SJCRH30 (cell line): ENCODE measurements at places on chromosomes 4 and X. TPM values are rescaled to one million over a fixed set of nuclear protein-coding genes. Genes with fewer than 3 reads are reported as not detected.
A peak's percentile ranks its signal among the peaks of the same experiment; 100 is the strongest.

Gene TCP11X2
- not detected in 2 replicates for total RNA-seq

Gene UCP1
- not detected in 2 replicates for total RNA-seq

Gene RHOXF2
- not detected in 2 replicates for total RNA-seq

DNA sequence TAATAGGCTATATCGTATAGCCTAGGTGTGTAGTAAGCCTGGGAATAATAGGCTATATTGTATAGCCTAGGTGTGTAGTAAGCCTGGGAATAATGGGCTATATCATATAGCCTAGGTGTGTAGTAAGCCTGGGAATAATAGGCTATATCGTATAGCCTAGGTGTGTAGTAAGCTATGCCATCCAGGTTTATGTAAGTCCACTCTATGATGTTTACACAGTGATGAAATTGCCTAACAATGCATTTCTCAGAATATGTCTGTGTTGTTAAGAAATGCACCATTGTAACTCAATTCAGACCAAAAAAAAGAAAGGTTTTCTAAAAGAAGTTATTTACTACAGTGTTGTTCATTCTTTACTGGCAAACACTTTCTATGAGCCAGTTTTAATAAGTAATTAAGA is 1387.2 kb downstream of the STIM2 start:
- DNase-seq: no peak

GRCh38 chr4:102474736-102475504 is 26.2 kb upstream of the NFKB1 start:
- DNase-seq: no peak

DNA sequence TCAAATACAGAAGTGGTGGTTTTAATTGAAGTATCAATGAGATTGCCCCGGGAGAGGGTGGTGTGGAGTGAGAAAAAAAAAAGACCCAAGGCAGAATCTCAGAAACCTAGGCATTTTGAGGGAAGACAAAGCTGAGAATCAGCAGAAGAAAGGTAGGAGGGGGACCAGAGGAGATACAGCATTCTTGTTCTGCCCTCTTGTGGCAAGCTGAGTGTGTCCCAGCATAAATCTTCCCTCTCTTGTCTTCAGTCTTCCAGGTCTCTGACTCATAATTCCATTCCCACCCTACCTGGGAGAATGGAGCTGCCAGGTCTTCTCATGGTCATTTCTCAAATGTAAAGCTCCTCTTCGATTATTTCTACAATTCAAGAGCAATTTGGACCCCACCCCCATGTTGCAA is 32.7 kb upstream of the MAGED1 start:
- DNase-seq: peak; percentile 1

DNA sequence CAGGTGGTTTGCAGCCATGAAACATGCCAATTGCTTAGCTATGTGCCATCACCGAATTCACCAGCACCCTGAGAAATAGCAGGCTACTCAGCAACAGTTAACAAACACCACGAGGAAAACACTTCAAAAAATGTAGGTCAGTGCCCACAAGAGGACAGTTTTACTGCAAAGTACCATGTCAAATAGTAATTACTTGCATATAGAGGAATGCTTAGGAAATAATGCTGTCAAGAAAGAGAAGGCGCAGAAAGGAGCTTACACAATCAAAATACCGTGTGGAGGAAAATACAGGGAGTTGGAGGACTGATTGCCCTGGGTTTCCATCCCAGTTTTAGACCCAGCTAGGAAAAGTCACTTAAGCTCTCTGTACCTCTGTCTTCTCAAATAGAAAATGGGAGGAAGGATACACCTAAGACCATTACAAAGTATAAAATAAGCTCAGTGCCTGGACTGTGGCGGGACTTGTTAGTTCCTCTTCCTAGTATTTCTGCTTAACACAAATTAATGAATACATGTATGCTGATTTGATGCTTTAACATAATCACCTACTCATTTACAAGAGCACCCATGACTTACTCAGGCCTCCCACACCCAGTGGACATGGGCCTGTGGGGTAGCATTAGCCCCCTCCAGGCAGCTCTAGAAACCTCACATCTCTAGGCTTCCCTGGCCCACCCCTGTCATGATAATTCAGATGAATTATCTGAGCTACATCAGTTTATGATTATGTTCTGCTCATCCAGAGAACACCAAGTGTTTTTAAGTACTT is 44.5 kb upstream of the IL21 start:
- DNase-seq: no peak

- no peak for DNase-seq
These were observed 6.5 kb downstream of the UGT2B17 start for GRCh38 chr4:68569466-68570121.

GRCh38 chr4:137495578-137495977 is 36.7 kb downstream of the PCDH18 start:
- DNase-seq: no peak

DNA sequence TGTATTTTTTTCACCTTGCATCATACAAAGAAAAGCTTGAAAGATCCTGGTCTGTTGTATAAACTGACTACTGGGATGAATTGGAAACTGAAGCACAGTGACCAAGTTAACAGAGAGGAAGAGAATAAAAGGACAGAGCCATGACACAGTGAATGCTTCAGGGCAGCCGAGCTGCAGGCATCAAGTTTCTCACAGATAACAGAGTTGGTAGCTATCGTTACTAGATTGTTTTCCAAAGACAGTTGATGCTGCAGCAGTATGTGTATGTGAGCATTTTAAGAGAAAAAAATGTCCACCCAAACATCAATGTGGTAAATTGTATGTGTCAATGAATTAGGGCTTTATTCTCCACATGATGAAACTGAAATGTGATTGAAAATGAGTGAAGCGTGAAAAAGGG is 1032.7 kb downstream of the ADGRL3 start:
- DNase-seq: peak; percentile 30

GRCh38 chrX:56978172-56978571 is 17.2 kb downstream of the SPIN3 start:
- DNase-seq: peak; percentile 2

GRCh38 chr4:78766026-78766425 is 10.1 kb upstream of the BMP2K start:
- DNase-seq: no peak

GRCh38 chr4:165715989-165716388 is 157.0 kb upstream of the TLL1 start:
- DNase-seq: no peak

- DNase-seq: no peak
These were observed 4.8 kb upstream of the GPM6B start for GRCh38 chrX:13821738-13822137.
